Activated CD4-positive, alpha-beta T cell treated with anti-CD3 and anti-CD28 coated beads, Interleukin-2, amount 50 U/mL, for 24 hours (primary cell): ENCODE measurements at places on chromosomes 2 and 18.

DNA sequence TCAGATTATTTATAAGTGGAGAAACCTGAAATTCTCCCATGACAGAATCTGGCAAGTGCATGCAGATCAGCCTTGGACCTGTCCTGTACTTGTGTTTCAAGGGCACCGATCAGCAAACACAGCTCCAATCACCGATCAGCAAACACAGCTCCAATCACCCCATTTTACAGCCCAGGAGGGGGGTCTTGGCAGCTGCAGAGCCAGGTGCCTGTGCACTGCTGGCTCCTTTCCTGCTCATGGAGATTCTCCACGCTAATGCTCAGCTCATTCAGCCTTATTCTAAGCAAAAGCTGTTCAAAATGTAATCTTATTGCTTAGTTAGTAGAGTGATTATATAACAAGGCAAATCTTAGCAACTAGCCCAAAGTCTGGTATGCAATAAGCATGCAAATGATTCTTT, 623.1 kb upstream of the HS6ST1 start:
- no peak for DNase-seq

- DNase-seq, result no peak
Observed at GRCh38 chr18:63444580-63444979, 22.3 kb upstream of the VPS4B start.

DNA sequence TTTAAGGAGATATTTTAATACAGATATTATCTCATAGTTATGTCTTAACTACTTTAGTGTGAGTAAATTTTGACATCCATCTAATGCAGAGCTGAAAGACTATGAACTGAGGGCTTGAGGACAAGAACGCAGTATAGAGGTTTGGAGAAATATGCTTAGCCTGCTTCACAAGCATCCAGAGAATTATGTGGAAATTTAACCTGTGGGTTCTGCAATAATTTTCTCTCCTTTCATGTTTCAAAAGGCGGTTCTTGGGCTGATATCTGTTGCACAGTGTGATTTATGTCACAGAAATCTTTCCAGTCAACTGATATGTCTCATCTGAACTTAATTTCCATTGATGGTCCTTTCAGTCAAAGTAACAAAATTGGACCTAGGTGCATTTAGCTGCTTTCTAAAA, 371.9 kb upstream of the VRK2 start:
- DNase-seq, result no peak

GRCh38 chr2:107502539-107502938, 324.2 kb upstream of the RGPD4 start:
- no peak for DNase-seq

- peak; percentile 33 for DNase-seq
Observed at GRCh38 chr2:113791697-113792590, 35.5 kb upstream of the SLC35F5 start.

GRCh38 chr2:207184348-207184747, 18.6 kb upstream of the KLF7 start:
- DNase-seq, result no peak

DNA sequence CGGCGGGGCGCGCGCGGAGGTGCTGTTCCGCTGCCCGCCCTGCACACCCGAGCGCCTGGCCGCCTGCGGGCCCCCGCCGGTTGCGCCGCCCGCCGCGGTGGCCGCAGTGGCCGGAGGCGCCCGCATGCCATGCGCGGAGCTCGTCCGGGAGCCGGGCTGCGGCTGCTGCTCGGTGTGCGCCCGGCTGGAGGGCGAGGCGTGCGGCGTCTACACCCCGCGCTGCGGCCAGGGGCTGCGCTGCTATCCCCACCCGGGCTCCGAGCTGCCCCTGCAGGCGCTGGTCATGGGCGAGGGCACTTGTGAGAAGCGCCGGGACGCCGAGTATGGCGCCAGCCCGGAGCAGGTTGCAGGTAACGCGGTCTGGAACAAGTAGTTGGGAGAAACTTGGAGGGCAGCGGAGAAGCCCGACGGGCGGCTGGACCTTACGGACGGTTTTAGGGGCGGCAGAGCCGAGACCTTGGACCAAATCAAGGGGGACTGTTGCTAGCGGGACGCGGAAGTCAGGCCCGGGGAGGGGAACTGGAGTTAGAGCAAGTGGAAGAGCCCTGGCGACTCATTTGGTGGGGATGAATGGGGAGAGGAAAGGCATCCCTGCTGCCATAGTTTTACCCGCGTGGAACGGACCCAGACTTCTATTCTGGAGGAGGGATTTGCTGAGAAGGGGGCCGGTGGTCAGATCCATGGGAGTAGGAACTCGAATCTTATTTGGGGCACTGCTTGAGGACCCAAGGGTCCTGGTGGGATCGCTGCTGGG, 573 bp downstream of the IGFBP2 start:
- DNase-seq, result no peak

DNA sequence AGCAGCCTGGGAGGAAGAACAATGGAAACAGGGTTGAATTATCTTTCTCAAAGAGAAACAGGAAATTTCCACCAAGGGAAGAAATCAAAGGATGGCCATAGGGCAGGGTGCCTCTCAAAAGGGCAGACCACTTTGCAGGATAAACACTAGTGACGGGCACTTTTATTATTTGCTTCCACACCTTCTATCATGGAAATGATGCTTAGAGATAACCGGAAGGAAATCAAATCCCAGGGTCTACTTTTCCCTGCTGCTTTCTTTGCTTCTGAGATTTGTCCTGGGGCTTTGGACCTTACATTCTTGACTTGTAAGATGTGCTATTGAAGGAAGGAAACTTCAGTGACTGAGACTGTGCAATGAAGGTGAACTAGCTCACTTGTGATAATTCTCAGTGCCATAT, 1.1 kb upstream of the SCN9A start:
- DNase-seq, result no peak

GRCh38 chr2:68041704-68042245, 21.0 kb downstream of the C1D start:
- no peak for DNase-seq

GRCh38 chr2:5264361-5264760, 427.8 kb upstream of the SOX11 start:
- DNase-seq, result no peak

DNA sequence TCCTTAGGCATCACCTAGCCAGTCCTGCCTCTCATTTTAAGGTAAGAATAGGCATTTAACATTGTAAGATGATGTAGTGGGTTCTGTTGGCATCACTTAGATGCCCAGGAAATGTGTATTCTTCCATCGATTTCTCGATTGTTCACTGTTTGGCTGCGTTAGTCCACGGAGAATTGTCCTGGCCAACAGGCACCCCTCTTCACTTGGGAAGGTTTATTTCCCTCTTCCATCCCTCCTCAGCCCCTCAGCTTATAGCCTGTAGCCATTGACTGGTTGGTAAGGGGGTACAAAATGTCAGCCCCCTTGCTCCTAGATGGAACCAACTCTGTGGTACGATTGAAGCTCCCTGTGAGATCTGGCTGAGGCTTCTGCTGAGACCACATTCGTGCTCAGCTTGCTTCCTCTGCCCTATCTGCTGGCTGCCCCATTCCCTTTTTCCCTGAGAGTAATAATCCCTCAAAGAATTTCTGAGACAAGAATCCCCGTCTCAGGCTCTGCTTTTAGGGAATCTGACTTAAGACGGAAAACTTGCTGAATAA, 43.4 kb downstream of the PLEKHA3 start:
- no peak for DNase-seq
